ENCODE measurements at places on chromosomes 6 and 20.

DNA sequence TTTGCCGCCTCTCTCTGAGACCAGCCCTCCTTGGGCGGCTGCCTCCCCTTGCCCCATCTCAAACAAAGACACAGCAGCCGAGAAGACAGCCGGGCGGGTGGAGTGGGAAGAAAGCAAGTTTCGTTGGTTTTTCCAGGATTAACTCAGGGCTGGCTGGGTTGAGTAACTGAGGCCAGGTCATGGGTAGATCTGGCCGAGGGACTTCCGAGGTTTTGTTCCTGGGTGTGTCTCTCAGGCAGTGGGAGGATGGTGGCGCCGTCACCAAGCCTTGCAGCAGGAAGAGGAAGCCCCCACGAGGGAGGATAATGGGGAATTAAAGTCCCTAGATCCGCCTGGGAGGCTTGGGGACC is 167.2 kb downstream of the TTLL2 start:
- no peak for DNase-seq

- no peak for DNase-seq
These were observed 20.0 kb upstream of the PLAGL1 start for GRCh38 chr6:144027932-144028587.

- no peak for DNase-seq
These were observed 90.4 kb downstream of the MOXD1 start for GRCh38 chr6:132310921-132311320.

DNA sequence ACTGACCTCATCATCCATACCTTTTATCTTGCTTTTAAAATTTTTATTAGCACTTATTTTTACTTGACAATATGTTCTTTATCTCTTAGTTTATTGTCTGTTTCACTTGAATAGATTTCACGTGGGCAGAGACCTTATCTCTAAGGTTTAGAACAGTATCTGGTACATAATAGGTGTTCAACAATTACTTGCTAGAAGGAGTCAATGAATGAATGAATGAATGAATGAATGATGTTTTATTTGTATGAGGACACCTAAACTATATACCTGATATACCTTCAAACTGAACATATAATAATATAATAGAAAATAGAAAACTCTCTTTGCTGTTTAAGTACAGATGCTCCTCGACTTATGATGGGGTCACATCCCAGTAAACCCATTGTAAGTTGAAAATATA is 412.6 kb downstream of the CDKAL1 start:
- no peak for DNase-seq

GRCh38 chr6:30951907-30952469 is 11.2 kb downstream of the MUCL3 start:
- DNase-seq: no peak

GRCh38 chr6:13063300-13063918 is 264.9 kb downstream of the TBC1D7 start:
- no peak for DNase-seq

- DNase-seq: no peak
These were observed 128.3 kb downstream of the MAP3K7 start for GRCh38 chr6:90458353-90459224.

- DNase-seq: no peak
These were observed 81.6 kb downstream of the FAM120B start for GRCh38 chr6:170388113-170388512.

All from nephron progenitor cell (in vitro differentiated cells).